IgD-negative memory B cell (primary cell): ENCODE measurements at places on chromosomes 1 and 21. TPM values are rescaled to one million over a fixed set of nuclear protein-coding genes. Genes with fewer than 3 reads are reported as not detected.

The TNFSF4 gene
- 0.06 TPM for polyA plus RNA-seq

The ATP6V1G3 gene
- not detected for polyA plus RNA-seq

The CTSS gene
- 478 TPM for polyA plus RNA-seq

The PLK3 gene
- 9.6 TPM for polyA plus RNA-seq

The CENPF gene
- polyA plus RNA-seq, result 0.29 TPM

The INSRR gene
- not detected for polyA plus RNA-seq

The FCRL2 gene
- 52.3 TPM for polyA plus RNA-seq

The SYCP1 gene
- polyA plus RNA-seq, result not detected

The LZIC gene
- 30.0 TPM for polyA plus RNA-seq

The CSF3R gene
- 1.9 TPM for polyA plus RNA-seq

The PRPF38A gene
- 35.6 TPM for polyA plus RNA-seq

The KIF17 gene
- not detected for polyA plus RNA-seq

The SIPA1L2 gene
- not detected for polyA plus RNA-seq

The PRDM15 gene
- 5.6 TPM for polyA plus RNA-seq

The PMF1 gene
- 87.0 TPM for polyA plus RNA-seq

The FMO2 gene
- polyA plus RNA-seq, result not detected

The TMEM59 gene
- 386 TPM for polyA plus RNA-seq

The CHD5 gene
- polyA plus RNA-seq, result not detected

The RIPK4 gene
- polyA plus RNA-seq, result not detected

The CD101 gene
- polyA plus RNA-seq, result 1.8 TPM

The HSD11B1 gene
- polyA plus RNA-seq, result not detected

The WLS gene
- not detected for polyA plus RNA-seq

The HOOK1 gene
- 5.7 TPM for polyA plus RNA-seq

The ACAP3 gene
- polyA plus RNA-seq, result 10.5 TPM

The C8A gene
- polyA plus RNA-seq, result not detected

The EFNA1 gene
- polyA plus RNA-seq, result not detected

The RSBN1 gene
- polyA plus RNA-seq, result 36.6 TPM

The TESK2 gene
- polyA plus RNA-seq, result 19.2 TPM

The RHBDL2 gene
- not detected for polyA plus RNA-seq

The SNX7 gene
- polyA plus RNA-seq, result 0.13 TPM

The HPCAL4 gene
- 0.29 TPM for polyA plus RNA-seq

The RGS16 gene
- polyA plus RNA-seq, result 1.9 TPM

The ARMH1 gene
- 5.6 TPM for polyA plus RNA-seq

The CGN gene
- not detected for polyA plus RNA-seq

The NBL1 gene
- polyA plus RNA-seq, result 0.18 TPM

The PGD gene
- polyA plus RNA-seq, result 44.8 TPM

The ELOVL1 gene
- polyA plus RNA-seq, result 69.6 TPM

The PLA2G2D gene
- 10.1 TPM for polyA plus RNA-seq

The FAM72A gene
- polyA plus RNA-seq, result 0.51 TPM

The TACSTD2 gene
- polyA plus RNA-seq, result not detected

The ATF3 gene
- polyA plus RNA-seq, result 0.73 TPM

The KRTAP13-2 gene
- polyA plus RNA-seq, result not detected

The PAX7 gene
- not detected for polyA plus RNA-seq

The SPRR5 gene
- not detected for polyA plus RNA-seq

The FAM163A gene
- not detected for polyA plus RNA-seq

The CD5L gene
- not detected for polyA plus RNA-seq

The SLAMF6 gene
- polyA plus RNA-seq, result 109 TPM

The CSMD2 gene
- not detected for polyA plus RNA-seq

The FHAD1 gene
- not detected for polyA plus RNA-seq

The CYP4A11 gene
- polyA plus RNA-seq, result not detected

The MYOG gene
- not detected for polyA plus RNA-seq

The ETV3L gene
- not detected for polyA plus RNA-seq

The NCAM2 gene
- not detected for polyA plus RNA-seq

The DMAP1 gene
- polyA plus RNA-seq, result 36.0 TPM

The USH2A gene
- not detected for polyA plus RNA-seq

The CADM3 gene
- 0.13 TPM for polyA plus RNA-seq

The FMO4 gene
- polyA plus RNA-seq, result 1.5 TPM

The RHD gene
- 0.19 TPM for polyA plus RNA-seq
